ENCODE measurements at places on chromosomes 1 and 21.

DNA sequence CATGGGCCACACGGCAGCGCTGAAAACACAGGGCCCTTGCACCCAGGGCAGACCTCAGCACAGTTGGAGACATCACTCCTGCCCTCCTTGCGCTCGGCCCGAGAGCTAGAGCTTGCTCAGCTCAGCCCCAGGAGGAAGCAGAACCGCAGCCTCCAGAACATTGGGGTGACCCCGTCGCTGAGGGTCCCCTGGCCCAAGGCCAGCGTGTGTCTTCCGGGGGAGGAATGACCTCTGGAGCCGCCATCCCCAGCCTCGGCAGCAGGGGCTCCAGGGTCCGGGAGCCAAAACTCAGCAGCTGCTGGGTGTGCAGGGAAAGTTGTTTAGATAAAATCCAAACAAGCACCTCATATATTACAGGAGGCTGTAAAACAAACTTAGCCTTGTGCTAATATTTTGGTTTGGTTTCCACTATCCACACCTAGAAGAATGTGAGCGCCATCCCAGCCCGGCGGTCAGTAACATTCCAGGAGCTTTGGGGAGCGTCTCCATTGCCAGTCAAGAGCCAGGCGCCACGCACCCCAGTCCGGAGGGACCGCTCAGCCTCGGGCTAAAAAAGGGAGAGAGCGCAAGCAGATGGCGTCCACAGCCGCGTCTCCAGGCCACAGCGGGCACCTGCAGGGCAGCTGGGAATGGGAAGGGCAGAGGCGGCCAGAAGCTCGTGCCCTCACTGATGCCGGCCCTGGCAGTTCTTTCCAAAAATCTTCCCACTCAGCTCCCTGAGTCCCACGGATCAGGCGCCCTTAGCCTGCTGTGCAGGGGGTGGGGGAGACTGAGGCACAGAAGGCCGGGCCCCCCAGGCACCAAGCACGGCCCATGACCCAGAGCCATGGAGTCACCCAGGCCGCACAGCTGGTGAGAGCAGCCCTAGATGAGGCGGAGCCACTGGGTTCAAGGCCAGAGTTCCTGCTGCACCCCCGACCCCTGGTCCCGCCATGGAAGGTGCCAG lies 52.0 kb downstream of the SLX9 start:
- DNase-seq: no peak

GRCh38 chr1:186978596-186979556 lies 150.1 kb downstream of the PLA2G4A start:
- no peak for DNase-seq

DNA sequence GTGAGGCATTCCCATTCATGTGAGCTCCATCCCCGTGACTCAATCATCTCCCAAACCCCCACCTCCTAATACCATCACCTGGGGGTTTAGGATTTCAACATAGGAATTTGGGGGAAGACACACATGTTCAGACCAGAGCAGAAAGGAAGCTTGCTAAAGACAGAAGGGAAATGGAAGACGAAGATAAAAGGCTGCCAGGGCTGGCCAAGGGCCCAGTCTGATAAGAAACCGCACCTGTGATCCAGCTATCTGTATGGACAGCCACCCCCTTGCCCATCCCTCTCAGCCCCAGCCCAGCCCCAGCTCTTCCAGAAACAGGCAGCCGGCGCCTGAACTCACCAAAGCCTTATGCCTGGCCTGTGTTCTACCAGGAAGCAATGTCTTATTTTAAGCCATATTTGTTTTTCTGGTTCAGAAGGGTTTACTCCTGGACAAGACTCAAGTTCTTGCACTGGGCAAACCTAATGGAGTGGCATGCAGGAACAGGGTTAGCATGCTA lies 198.4 kb upstream of the VAMP3 start:
- DNase-seq: no peak

DNA sequence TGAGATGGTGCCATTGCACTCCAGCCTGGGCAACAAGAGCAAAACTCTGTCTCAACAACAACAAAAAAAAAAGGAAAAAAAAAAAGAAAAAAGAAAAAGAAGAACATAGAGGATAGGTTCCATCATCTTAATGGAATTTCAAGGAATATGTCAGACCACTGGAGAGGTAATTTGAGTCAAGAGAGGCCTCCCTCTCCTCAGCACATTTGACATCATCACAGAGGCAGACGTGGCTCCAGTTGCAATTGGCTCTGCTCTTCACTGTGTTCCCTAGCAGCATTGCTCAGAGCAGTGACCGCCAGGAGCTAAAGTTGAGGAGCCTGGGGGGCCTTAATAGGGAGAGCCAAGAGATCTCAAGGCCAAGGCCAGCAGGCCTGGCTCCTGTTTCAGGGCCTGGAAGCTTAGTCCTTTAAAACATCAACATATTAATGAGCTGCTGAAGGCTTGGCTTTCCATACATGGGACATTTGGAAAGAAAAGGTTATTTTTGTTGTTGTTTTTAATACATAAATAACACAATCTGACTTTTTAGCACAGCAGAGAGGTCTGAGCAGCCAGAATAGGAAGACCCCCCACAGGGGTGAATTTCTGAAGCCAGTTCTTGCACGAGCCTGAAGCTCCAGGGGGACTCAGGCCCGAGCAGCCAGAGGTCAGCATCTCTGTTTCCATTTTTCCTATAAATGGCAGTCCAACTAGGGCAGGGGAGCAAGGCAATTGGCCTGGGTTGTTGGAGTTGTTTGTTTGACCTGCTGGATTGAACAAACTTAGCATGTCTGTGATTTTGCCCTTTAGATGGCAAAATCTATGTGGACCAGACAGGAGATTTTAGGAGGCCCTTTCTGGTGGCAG lies 118.3 kb upstream of the FGGY start:
- no peak for DNase-seq

DNA sequence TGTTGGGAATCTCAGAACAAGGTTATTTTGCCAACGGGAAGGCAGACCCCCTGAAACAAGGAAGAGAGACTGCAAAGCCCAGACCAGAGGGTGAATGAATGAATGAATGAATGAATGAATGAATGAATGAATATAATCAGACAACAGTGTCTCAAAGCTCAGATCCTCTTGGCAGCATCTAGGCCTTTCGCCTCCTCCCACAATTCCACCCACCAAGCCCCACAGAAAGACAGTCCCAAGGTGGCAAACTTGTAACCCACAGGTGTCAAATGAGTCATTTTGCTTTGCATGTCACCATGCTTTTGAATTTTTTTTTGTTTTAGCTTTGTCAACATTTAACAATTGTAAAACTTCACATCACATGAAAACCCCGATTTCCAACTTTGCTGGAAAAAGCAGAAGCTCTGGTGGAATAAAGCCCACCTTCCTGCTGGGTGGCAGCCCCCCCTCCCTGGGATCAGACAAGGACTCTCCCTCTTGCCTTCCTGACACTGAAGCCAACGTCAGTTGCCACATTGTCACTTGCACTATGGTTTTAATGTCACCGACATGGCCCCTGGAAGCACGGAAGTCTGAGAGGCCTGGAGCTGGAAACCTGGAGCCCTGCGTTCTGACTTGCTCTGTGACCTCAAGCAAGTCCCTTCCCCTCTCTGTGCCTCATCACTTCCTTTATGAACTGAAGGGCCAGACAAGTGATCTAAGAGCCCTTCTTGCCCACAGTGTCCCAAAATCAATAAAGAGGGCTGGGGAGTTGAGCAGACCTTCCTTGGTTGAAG lies 134.6 kb upstream of the RUNX3 start:
- no peak for DNase-seq

DNA sequence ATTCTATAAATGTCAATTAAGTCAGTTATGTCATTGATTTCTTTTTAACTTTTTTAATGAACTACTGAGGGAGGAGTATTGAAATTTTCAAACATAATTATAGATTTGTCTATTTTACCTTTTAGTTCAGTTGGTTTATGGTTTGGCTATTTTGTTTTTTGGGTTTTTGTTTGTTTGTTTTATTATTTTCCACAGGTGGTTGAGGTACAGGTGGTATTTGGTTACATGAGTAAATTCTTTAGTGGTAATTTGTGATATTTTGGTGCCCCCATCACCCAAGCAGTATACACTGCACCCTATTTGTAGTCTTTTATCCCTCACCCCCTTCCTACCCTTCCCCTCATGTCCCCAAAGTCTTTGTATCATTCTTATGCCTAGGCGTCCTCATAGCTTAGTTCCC lies 9.5 kb downstream of the TDRD5 start:
- DNase-seq: no peak

DNA sequence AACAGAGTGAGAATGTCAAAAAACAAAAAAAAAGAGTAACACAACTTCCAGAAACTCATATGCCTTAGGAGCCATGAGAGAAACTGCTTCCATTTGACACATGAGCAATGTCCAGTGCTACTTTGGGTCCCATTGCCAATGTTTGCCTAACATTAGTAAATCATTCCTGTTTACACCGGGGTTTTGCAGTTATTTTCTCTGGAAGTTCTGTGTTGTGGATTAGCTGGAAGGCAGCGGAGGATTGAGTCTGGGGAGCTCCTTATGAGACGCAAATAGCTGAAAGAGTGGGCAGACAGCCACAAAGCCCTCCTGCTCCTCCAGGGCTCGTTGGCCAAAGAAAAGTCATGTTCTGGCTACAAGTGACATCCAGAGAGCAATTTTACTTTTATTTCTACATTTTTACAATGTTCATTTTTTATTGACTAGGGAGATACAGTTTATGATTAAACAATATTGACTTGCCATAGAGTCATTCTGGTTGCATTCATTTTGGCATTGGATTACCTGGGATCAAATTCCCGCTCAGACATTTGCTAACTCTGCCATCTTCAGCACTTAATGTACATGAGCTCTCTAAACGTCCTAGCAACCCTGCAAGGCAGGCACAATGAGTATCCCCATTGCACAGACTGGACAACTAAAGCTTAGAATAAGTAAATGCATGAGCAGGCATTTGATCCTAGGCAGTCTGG lies 66.4 kb upstream of the GALNT2 start:
- DNase-seq: no peak

- DNase-seq: no peak
These were observed 77.9 kb downstream of the CDC7 start for GRCh38 chr1:91578320-91579109.

GRCh38 chr1:91851130-91852010 lies 34.6 kb downstream of the TGFBR3 start:
- no peak for DNase-seq

- no peak for DNase-seq
These were observed 280.8 kb downstream of the SPATA17 start for GRCh38 chr1:217911908-217912307.

DNA sequence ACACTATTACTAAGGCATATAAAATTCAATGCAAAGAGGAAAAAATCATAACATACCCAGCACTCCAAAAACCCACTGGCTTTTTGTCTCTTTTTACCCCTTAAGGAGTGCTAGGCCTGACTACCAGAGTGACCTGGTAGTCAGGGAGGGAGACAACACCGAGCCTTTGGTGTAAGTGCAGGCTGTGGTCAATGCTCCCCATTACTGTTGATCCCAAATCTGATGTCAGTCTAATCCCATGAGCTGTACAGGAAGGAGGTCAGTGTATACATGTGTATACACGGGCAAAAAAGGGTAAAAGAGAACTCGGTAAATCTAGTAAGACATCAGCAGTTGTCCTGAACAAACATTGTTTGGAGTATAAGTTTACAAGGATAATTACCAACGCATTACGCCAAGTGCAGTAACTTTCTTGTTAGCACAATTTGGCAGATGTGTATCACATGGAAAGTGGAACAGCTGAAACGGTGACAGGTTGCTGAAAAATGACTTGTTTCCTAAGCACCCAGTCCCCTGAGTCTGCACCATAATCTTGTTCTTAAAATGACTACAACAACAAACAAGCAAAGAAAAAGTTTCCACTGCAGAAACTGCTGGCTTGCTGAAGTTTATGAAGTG lies 217.9 kb downstream of the KCNH1 start:
- no peak for DNase-seq

DNA sequence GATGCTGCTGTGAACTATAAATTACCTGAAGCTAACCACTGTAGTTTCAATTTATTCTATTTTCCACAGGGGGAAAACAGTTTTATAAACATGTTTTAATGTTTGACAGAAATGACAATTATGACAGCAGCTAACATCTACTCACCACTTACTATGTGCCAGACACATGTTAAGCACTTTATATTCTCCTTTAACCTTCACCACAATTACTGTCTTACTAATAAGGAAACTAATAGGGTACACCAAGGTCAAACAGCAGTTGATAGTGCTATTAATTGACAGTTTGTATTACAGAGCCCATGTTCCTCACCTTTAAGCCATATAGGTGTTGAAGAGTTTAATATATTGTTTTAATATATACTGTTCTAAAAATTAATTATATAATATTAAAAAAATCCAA lies 146.4 kb downstream of the EVI5 start:
- no peak for DNase-seq

GRCh38 chr1:29931477-29932175 lies 695.3 kb downstream of the PTPRU start:
- DNase-seq: no peak

DNA sequence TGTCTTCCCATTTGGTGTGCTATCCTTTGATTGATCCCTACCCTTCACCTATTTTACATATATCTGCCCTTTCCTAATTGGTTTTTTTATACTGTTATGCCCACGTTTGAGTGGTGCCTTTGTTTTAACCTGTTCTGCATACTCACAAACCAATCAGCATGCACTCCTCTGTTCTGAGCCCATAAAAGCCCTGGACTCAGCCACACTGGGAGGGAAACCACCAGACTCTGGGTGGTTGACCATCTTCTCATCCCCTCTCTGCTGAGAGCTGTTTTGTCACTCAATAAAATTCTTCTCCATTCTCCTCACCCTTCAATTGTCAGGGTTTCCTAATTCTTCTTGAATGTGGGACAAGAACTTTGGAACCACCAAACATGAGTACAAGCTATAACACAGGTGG lies 989.8 kb downstream of the ADGRL2 start:
- no peak for DNase-seq

GRCh38 chr1:216805953-216806352 lies 82.7 kb upstream of the ESRRG start:
- no peak for DNase-seq

DNA sequence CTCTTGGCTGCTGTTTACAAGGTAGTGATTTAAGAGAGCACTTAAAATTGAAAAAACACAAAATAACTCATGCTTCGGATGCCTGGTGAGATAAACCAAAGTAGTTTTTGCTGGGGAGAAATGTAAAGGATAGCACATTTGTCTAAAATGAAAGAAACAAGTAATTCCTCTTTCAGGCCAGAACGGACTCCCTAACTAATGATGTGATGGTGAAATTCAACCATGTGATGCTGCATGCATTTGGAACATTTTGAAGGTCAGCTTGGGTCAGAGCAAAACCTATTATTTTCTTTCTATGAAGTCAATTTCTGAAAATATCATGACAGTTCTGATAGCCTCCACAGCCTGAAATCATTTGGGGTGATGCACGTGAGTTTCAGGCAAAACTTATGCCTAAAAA lies 27.6 kb downstream of the NMNAT2 start:
- no peak for DNase-seq

DNA sequence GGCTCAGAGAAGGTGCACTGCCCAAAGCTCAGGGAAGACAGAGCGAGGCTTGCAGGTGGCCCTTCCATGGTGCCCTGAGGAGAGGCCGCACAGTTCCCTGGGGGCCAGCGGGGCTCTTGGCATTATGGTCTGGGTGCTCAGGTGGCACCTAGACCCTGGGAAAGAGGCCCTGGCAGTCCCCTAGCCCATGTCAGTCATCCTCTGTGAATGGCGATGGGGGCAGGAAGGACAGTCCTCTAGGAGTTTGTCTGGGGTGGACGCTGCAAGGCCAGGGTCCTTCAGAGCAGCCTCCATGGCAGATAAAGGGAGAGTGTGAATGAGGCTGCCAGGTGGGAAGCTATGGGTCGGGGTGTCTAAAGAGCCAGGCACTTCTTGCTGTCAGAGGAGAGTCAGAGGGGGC lies 345.9 kb upstream of the VAMP3 start:
- DNase-seq: no peak

GRCh38 chr1:226474041-226474440 lies 66.1 kb upstream of the PARP1 start:
- DNase-seq: no peak

- DNase-seq: no peak
These were observed 17.0 kb downstream of the CLCA4 start for GRCh38 chr1:86563849-86564248.

All from CD8-positive, alpha-beta memory T cell (primary cell).